ENCODE measurements at places on chromosomes 16 and 17.

GRCh38 chr16:4408323-4408690 is 8.1 kb downstream of the CORO7 start:
- no peak for DNase-seq

- DNase-seq = no peak
Measured at GRCh38 chr17:83149761-83150251, 70.4 kb downstream of the METRNL start.

- no peak for DNase-seq
Measured at GRCh38 chr16:15752717-15753488, 102.9 kb downstream of the NDE1 start.

DNA sequence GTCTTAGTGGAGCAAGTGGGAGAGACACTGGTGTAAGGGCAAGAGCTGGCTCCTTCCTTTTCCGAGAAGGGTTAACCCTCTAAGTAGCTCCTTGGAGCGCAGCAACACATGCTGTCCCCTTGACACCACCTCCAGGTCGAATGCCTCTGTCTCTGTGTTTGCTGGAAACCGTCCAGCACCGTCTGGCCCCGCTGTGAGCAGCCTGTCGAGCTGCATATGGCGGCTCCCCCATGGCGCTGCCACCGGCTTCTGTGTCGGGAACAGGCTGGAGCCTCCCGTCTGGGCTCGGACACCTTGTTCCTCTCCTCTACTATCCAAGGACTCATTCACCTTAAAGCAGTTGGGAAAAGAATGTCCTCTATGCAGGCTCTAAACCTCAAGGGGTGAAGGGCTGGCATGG is 28.9 kb upstream of the WSCD1 start:
- no peak for DNase-seq

GRCh38 chr16:71198408-71198807 is 32.1 kb downstream of the HYDIN start:
- DNase-seq = no peak

- DNase-seq = no peak
Measured at GRCh38 chr16:4917117-4917516, 19.8 kb downstream of the PPL start.

- DNase-seq = peak; percentile 60
Measured at GRCh38 chr17:27569257-27569722, 61.7 kb upstream of the LGALS9 start.

GRCh38 chr16:59543641-59544040 is 809.5 kb upstream of the GOT2 start:
- no peak for DNase-seq

- no peak for DNase-seq
Measured at GRCh38 chr17:65332375-65332774, 195.2 kb downstream of the RGS9 start.

- DNase-seq = no peak
Measured at GRCh38 chr16:57970319-57970718, 609 bp downstream of the CNGB1 start.

DNA sequence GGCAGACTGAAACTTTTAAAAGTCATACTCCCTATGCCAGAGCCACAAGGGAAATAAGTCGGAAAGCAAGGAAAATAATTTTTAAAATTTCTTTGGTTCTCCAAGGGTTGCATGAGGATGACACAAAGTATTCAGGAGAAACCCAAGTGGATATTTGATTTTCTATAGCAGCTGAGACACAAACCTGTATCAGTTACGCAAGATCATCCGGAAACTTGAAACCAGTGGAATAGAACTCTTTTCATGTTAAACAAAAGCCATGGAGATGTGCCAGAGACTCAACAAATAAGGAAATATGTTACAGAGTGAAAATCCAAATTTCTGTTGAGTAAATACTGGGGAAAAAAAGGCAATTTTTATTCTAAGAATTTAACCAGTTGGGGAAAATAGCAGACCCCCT is 294.7 kb downstream of the KIF2B start:
- no peak for DNase-seq

- no peak for DNase-seq
Measured at GRCh38 chr16:88672776-88673175, 9.9 kb upstream of the MVD start.

DNA sequence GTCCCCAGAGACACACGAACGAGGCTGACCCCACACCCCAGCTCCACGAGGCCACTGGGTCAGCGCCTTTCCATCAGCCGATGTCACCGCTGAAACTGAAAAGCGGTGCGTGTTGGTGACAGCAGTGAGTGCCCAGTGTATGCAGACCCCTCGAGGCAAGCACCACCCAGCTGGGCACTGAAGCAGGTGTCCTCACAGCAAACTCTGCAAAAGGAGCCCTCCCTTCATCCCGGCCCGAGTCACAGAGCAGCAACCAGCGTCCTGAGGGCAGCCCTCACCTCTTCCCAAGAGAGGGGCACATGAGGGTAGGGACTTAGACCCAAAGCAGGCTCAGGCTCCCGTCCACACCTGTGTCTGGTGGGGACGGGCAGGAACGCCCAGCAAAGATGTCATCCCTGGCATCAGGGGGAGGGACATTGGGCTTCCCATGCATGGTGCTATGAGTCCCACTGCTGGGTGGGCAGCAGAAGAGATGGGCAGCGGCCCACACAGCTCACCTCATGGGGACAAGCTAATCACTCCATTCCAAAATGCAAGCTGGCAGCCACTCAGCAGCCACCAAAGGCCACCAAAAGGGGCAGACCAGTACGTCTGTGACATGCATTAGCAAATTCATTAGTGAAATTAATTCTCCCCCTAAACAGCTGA is 49.2 kb downstream of the RBFOX3 start:
- DNase-seq = no peak

DNA sequence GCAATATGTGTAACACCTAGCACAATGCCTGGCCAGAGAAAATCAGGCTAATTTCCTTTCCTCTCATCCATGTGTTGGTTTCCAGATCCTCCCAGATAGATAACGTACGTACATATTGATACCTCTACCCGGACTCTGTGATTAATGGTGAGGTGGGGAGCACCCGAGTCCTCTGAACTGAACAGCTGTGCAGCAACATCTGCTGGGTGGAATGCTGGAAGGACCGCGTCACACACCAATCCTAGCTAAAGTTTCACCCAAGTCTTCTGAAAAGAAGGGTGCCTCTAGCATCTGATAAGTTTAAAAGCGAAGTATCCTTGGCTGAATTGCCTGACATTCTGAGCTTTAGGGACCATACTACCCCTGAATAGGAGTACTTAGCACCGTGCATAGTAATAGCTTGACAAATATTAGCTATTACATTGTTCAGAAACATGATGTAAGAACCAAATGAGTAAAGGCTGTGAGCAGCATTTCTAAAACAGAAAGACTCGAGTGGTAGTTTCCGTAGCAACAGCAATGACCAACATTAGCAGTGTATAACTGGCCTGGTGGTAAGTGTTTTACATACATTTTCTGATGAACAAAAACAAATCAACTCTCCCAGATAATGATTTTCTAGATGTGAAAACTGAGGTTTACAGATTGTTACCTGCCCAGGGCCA is 91.4 kb downstream of the SYCE1L start:
- DNase-seq = no peak

- no peak for DNase-seq
Measured at GRCh38 chr17:1755252-1755826, 6.5 kb upstream of the SERPINF1 start.

GRCh38 chr17:8075081-8075480 is 12.4 kb downstream of the ALOX12B start:
- DNase-seq = no peak

DNA sequence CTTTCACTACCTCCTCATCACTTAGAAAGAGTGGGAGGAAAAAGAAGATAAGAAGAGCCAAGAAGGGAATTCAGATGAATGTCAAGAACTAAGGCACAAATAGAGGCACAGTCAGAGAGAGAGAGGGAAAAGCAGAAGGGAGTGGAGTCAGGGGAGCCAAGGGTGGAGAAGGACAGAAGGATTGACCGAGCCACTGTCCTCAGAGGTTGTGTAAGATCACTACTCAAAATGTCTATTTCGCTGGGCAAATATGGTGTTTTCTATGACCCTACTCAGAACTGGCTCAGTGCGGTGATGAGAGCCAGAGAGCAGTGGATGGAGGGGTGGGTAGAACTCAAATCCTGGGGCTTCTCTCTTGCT is 139.2 kb upstream of the HS3ST2 start:
- DNase-seq = no peak

DNA sequence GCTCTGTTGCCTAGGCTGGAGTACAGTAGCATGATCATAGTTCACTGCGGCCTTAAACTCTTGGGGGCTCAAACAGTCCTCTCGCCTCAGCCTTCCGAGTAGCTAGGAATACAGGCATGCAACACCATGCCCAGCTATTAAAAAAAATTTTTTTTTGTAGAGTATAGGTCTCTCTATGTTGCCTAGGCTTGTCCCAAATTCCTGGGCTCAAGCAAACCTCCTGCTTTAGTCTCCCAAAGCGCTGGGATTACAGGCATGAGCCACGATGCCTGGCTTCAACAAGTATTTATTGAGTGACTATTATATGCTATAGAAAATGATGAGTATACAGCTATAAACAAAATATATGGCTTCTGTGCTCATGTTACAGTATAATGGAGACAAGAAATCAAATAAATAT is 66.7 kb upstream of the C17orf78 start:
- no peak for DNase-seq

- DNase-seq = no peak
Measured at GRCh38 chr17:12759090-12759489, 30.2 kb upstream of the ARHGAP44 start.
